Endothelial cell of coronary artery (primary cell): ENCODE measurements at places on chromosomes 1 and 21. TPM values are rescaled to one million over a fixed set of nuclear protein-coding genes. Genes with fewer than 3 reads are reported as not detected.

CNKSR1 gene
- total RNA-seq = 0.28 TPM in 1 of 2 replicates, not detected in the other

DCDC2B gene
- total RNA-seq = not detected in 2 replicates

ADAMTSL4 gene
- total RNA-seq = 0.18 and 0.56 TPM in 2 replicates

WDR64 gene
- not detected in 2 replicates for total RNA-seq

CAPN2 gene
- total RNA-seq = 515 and 599 TPM in 2 replicates

SETSIP gene
- total RNA-seq = 0.09 TPM in 1 of 2 replicates, not detected in the other

CYP4B1 gene
- total RNA-seq = not detected in 2 replicates

CFAP141 gene
- total RNA-seq = not detected in 2 replicates

MFSD2A gene
- 1.1 and 2.5 TPM in 2 replicates for total RNA-seq

SH2D5 gene
- 0.81 and 0.85 TPM in 2 replicates for total RNA-seq

TSPEAR gene
- not detected in 2 replicates for total RNA-seq

PYHIN1 gene
- not detected in 2 replicates for total RNA-seq

MPZL1 gene
- 82.5 and 113 TPM in 2 replicates for total RNA-seq
